ENCODE measurements at places on chromosomes 16 and 17.

DNA sequence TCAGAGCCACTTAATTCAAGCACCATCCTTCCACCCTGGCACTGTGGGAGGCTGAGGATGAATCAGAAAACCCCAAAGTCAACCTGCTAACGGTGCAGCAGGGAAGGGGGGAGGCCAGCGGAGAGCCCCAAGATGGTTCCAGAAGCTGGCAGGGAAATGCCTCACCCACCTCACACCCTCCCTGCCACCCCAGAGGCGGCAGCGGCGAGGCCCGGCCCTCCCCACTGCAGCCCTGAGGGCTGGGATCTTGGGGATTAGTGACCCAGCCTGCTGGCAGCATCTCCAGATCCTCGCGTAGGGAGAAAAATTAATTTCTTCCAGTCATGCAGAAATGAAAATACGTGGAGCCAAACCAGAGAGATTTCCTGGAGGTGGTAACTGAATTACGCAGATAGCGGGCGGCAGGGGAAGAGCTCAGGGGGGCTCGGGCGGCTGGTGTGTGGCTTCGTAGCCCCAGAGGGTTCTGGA lies 38.2 kb downstream of the CBFA2T3 start:
- DNase-seq, result no peak

DNA sequence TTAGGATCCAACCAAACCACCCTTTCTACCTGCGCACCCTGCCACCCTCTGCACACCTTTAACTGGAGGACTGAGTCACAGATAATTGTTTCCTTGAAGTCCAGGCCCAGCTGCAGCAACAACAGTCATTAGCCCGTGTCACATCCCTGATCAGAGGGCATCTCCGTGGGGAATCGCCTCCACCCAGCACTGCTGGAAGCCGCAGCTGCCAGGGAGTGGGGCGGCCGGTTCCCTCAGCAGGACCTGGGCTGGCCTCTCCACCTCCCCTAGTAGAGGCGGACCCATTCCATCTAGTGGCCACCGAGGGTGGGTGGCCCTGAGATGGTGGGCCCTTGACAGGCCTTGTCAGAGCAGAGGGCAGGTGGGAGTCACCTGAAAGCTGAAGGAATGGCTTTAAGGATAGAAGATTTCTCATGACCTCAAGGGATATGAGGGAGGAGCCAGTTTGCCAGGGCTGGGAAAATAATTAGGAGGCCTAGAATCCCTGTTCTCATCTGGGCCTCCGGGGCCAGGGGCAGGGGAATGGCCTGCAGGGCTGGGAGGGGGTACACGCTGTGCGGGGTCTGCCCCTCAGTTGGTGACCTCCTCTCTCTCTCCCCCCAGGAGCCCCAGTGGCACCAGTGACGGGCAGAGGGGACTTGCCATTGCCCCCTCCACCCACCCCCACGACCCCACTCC lies 6.2 kb downstream of the PRSS53 start:
- DNase-seq, result no peak

GRCh38 chr17:51230306-51230705 lies 29.5 kb downstream of the MBTD1 start:
- DNase-seq, result no peak

DNA sequence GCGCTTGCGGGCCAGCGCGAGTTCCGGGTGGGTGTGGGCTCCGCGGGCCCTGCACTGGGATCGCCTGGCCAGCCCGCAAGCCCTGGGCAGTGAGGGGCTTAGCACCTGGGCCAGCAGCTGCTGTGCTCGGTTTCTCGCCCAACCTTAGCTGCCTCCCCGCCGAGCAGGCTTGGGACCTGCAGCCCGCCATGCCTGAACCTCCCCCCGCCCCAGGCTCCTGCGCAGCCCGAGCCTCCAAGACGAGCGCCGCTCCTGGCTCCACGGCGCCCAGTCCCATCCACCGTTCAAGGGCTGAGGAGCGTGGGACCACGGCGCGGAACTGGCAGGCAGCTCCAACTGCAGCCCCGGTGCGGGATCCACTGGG lies 12.3 kb upstream of the ZFP90 start:
- no peak for DNase-seq

DNA sequence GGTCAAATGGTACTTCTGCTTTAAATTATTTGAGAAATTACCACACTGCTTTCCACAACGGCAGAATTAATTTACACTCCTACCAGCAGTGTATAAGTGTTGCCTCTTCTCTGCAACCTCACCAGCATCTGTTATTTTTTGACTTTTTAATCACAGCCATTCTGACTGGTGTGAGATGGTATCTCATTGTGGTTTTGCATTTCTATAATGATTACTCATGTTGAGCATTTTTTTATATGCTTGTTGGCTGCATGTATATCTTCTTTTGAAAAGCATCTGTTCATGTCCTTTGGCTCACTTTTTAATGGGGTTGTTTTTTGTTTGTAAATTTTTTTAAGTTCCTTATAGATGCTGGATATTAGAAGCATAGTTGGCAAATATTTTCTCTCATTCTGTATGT lies 446.7 kb downstream of the PMP22 start:
- no peak for DNase-seq

DNA sequence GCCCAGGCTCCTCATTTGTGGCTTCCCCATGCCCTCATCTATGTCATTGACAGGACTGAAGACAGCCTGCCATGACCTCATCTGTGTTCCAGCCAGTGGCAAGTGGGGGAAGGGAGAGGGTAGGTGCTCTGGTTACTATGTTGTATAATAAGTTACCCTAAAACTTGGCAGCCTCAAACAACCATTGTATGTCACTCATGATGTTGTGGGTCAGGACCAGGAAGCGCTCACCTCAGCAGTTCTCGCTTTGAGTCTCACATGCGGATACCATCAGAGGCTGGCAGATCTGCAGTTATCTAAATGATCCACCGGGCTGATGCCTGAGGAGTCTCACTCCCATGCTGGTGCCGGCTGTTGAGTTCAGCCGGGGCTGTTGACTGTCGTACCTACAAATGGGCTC lies 89.0 kb upstream of the TMEM97 start:
- DNase-seq, result no peak

DNA sequence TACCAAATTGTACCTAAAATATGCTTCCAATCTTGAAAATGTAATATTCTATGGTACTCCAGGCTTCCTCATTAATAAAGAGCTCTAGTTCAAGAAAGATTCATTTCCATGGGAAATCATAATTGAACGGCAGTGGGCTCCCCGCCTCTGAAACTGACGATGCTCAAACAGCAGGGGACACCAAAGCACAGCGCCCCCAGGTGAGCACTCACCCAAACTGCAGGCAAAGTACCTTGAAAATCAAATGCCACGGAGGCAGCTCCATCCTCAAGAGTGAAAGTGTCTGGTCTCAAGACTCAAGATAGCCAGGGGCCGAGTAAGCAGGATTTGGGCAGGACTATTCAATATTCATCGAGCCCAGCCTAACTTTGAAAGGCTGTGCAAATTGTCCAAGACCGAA lies 217.4 kb upstream of the TNRC6C start:
- peak; percentile 74 for DNase-seq

DNA sequence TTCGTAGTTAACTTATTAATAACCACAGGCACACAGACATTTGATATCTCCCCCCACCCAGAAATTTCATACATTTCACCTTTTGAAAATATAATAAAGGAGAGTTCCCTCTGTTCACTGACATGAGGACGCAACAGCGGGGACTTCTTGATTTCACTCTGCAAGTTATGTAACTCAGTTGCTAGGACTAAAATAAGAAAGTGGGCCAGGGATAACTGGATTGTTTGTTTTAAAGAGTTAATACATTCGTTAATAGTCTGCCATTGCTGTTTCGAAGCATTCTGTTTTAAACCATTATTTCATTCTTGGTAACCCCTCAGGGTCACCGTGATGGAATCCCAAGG lies 1.2 kb downstream of the RHOT1 start:
- no peak for DNase-seq

DNA sequence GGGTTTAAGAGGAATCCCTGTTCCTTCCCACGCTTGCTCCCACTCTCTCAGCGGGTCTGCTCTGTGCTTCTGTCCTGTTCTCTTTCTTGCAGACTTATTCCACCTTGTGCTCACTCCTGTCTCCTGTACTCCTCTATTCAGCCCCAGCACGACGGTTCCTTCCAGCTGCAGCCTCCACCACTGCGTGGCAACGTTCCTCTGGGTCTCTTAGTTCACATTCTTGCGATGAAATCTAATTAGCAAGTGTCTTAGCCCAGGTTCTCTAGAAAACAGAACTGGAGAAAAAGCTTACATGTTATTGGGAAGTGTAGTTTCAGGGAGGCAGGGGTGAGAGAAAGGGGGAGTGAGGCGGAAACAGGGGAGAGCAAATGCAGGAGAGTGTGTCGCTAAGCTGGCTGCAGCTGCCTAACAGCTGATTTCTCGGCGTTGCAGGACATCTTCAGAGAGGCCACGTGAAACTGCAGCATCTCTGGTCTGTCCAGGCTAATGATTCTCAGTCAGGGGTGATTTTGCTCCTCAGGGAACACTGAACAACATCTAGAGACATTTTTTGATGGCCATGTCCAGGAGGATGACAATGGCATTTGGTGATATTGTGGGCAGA lies 213.2 kb upstream of the NLRP1 start:
- no peak for DNase-seq

- no peak for DNase-seq
These were observed 50.1 kb downstream of the PECAM1 start for GRCh38 chr17:64340557-64340956.

DNA sequence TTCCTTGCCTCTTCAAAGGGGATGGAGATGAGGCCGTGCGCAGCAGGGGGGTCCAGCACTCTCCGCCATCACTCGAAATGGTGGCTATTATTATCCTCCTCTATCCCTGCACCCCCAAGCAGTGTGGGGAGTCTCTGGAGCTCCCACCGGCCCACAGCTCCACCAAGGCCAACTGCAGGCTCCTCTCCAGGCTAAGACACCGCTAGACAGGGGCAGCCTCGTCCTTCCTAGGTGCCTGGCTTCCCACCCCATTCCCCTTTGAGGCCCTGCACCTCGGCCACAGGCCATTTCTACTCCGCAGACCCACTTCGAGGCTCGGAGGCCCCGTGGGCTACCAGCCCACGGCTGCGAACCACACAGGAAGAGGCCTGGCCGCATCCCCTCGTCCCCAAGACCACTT lies 39.6 kb upstream of the PABPN1L start:
- no peak for DNase-seq

GRCh38 chr17:72068643-72069042 lies 52.2 kb upstream of the SOX9 start:
- DNase-seq, result no peak

GRCh38 chr17:51365090-51365489 lies 104.7 kb downstream of the UTP18 start:
- DNase-seq, result no peak

- peak; percentile 62 for DNase-seq
These were observed 32.0 kb upstream of the ENDOV start for GRCh38 chr17:80382956-80383355.

GRCh38 chr17:7839876-7840261 lies 5.9 kb downstream of the KDM6B start:
- DNase-seq, result peak; percentile 53

DNA sequence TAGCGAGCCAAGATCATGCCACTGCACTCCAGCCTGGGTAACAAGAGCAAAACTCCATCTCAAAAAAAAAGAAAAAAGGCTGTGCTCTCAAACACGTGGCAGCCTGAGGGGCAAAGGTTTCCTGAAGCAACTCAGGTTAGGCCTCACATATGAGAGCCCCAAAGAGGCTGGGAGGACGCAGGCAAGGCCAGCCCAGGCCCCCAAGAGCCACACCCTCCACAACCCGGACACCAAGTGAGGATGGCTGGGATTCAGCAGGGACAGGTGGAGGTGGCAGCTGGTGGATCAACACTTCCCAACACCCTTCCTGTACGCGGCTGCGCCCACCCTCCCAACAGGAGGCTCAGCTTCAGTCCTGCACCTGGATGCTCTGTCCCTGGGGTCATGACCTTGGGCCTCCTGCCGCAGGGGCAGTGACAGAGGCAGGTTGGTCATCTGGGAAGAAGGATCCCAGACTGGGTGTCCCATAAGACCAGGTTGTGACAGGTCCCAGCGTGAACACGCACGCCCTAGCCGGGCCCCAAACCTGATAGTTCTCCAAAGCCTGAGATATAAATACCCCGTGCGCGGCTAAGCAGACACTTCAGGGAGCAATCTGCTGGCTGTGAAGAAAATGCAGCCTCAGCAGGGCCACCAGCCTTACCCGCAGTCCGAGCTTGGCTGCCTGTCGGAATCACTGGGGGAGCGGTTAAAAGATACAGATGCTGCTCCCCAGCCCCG lies 78.1 kb downstream of the TIMM22 start:
- no peak for DNase-seq

DNA sequence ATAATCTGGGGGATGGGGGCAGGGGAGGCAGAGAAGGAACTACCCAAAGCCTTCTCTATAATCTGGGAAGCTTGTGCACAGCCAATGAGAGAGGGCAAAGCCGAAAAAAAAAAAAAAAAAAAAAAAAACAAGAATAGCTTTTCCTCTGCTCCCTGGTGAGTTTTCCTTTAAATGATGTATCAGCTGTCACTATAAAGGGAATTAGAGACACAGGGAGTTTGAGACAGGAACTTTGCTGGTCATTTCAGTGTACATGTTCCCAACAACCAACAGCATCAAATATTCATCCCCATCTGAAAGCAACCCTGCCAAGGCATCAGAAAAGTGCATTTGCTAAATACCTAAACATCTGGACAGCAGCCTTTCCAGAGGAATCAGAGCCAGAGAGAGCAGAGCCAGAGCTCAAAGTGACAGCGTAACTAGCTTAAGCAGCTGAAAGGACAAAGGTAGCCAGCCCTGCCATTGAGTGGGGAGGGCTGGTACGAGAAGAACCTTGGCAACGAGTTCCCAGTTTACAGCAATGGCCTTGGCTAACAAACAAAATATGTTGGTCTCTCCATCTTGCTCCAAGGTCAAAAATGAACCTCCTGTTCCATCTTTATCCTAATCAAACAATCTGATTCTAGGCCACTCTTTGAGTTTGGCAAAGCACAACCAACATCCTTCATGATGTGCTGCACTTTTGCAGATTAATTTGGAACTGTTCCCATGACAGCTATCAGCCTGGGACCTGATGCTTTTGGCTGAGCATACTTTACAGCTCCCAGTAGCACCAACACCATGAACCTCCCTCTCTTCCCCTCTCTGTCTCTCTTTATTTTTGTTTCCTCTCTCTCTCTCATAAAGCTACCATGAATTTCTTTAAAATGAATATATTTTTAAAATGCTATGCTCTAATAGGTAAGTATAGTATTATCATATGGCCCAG lies 143.7 kb upstream of the GNAO1 start:
- DNase-seq, result no peak

- DNase-seq, result no peak
These were observed 100.6 kb downstream of the PITPNC1 start for GRCh38 chr17:67477687-67478086.

GRCh38 chr16:85825326-85825725 lies 25.8 kb downstream of the COX4I1 start:
- no peak for DNase-seq

DNA sequence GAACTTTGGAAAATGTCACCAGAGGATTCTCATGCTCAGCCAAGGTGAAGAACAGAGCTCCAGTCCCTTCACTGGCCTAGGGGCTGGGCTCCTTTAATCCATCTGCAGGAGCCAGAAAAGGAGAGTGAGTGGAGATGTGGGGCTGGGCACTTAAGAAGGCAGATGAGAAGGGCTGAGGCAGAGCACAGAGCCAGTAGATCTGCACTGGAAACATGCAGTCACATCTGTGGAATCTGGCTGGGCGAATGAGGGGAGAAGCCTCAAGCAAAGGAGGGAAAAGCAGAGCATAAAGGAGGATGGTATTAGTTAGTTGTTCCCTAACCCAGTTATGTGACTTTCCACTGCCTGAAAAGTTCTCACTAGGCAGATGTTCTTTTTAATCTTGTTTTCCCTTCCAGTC lies 50.4 kb upstream of the BCAR1 start:
- peak; percentile 30 for DNase-seq

- DNase-seq, result no peak
These were observed 3.3 kb upstream of the CLTC start for GRCh38 chr17:59616253-59616920.
